Activated CD4-positive, alpha-beta T cell treated with anti-CD3 and anti-CD28 coated beads for 1 hour (primary cell): ENCODE measurements at places on chromosomes 11 and 22.

DNA sequence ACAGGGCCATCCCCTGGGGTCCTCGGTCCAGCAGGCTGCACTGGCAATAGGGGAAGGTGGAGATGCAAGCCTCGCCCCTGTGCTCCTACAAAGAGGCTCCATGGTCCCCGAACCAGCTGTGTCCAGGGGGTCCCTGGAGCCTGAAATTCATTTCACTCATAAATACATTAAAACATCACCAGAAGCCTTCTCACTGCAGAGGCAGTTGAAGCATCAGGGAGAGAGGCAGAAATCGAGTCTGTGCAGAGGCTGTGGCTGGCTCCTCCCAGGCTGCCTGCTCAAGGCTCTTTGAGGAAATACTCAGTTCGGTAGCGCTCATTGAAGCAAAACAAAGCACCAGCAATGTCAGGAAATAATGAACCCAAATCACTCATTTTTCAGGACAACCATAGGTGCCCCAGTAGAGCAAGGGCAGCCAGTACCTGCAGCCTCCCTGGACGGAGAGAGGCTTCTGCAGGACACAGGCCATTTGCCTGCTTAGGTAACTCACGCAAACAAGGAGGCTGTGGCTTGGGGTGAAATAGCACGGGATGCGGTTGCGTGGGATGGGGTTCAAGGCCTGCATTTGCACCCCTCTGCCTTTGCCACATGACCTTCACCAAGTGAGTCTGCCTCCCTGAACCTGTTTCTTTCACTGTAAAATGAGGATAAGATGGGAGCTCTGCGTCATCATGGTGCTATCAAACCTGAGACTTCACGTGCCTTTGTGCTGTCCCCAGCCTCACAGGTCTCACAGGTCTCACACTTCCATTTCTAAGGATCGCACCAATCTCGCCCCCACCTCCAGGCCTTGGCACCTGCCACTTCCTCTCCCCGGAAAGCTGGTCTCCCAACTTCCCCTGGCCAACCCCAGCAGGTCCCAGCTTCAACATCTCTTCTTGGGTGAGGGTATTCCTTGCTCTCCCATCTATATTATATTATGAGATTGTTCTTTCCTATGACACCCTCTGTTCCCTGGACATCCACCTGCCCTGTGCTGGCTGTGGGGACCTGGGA is 84.3 kb upstream of the SHISAL1 start:
- DNase-seq, result no peak

DNA sequence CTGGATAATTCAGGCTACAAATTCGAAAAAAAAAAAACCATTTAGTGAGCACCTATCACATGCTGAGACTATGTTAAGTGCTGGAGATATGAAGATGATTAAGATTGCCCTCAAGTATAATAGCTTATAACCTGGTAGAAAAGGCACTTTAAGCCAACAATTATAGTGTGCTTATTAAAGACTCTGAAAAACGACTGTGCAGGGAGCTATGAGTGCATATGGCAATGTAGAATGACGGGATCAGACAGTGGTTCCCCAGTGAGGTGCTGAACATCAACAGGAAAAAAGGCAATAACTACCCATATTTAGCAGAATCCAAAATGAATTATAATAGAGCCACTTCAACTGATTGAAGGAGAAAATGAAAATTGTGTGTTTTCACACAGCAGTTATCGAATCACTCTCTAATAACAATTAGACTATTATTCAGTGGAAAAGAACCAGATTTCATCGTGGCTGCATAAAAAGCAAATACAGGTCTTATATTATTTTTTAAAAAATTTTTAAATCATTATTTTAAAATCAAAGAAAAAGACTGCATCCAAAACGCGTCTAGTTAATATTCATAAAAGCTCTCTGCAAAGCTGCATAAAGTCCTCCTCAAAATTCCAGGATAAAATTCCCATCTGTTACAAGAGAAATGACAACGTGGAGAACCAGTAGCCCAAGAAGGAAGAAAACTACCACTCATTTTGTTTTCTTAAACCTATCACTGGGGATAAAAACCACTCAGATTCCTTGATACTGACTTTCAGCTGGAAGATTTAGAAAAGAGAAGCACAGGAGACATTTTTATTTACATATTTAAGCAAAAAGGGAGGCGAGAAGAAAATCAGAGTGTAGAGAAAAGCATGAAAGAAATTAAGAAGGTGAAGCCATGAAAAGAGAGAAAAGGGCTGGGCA is 1.1 kb downstream of the MTMR2 start:
- DNase-seq, result no peak

- no peak for DNase-seq
Observed at GRCh38 chr11:109939166-109939810, 153.9 kb upstream of the ZC3H12C start.

DNA sequence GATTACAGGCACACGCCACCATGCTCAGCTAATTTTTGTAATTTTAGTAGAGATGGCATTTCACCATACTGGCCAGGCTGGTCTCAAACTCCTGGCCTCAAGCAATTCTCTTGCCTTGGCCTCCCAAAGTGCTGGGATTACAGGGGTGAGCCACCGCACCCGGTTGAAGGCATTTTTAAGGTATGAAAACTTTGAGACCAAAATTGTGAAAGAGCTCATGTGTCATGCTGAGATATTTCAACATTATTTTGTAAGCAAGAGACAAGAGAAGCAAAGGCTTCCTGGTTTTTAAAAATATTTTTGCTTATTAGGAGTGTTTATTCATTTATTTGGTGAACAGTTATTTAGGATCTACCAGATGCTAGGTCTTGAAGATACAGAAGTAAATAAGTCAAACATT is 6.8 kb downstream of the NHERF4 start:
- no peak for DNase-seq

- DNase-seq, result no peak
Observed at GRCh38 chr11:39651857-39652461, 1807.5 kb downstream of the LRRC4C start.

GRCh38 chr11:32173977-32174376 is 83.1 kb downstream of the RCN1 start:
- DNase-seq, result no peak

DNA sequence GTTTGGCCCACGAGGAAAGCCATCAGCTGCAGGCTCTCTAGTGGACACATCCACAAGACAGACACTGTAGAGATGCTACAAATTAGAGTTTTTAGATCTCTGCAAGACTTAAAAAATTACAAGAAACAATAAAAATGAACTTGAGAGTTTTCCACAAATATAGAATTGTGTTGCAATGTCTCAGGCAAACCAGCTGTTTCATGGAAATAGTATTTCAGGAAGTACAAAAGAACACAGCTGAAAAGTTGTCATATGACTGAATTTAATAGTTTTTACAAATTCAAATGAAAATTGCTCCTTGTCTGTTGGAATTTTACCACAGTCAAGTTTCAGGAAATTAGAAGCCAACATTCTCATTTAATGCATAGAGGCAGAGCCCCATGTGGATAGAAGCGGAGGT is 184.5 kb upstream of the PITPNB start:
- no peak for DNase-seq

DNA sequence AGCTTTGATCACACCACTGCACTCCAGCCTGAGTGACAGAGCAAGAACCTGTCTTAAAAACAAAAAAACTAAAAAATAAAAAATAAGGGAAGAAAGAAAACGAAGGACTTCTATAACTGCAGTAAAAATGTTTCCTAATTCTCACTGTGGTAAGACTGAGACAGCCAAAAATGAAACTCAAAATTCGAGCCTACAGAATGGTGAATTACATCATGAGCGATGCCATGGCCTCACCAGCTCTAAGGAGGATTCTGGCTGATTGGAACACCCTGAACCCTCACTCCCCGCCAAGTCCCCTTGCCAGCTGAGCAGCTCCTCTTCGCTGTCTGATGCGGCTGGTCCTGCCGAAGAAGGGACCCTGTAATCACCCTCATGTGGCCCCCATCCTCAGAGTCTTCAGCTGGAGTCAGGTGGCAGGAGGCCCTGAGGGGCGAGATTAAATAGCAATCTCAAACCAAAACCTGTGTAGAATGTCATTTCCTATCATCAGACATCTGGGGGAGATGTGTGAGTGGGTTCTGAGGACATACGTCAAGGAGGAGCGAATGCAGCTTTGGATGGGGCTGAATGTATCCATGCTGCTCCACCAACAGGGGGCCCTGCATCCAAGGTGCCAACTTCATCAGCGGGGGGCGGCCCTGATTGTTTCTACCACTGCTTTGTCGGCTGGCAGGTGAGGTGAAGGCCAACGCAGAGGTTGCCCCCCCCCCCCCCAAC is 29.2 kb downstream of the PDGFB start:
- DNase-seq, result no peak

- no peak for DNase-seq
Observed at GRCh38 chr11:91776655-91777054, 448.0 kb upstream of the FAT3 start.

- no peak for DNase-seq
Observed at GRCh38 chr11:16809886-16810668, 71.6 kb downstream of the C11orf58 start.

DNA sequence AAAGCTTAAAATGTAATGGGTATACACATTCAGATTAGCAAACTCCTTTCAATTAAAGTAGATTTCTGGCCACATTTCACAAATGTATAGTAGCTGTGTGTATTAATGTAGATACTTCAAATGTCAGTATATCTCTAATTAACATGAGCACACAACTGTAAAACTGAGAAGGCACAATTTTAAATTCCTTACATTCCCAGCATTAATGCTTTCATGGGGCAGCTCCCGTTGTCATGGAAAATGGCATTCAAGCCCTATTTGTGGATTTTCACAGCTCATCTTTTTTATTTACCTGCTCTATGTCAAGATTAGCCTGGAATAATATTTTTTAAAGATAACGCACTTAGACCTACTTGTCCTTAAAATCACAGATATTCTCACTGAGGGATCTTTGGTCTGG is 113.6 kb upstream of the SOX6 start:
- DNase-seq, result no peak

- no peak for DNase-seq
Observed at GRCh38 chr22:43521716-43522115, 109.9 kb downstream of the MPPED1 start.

DNA sequence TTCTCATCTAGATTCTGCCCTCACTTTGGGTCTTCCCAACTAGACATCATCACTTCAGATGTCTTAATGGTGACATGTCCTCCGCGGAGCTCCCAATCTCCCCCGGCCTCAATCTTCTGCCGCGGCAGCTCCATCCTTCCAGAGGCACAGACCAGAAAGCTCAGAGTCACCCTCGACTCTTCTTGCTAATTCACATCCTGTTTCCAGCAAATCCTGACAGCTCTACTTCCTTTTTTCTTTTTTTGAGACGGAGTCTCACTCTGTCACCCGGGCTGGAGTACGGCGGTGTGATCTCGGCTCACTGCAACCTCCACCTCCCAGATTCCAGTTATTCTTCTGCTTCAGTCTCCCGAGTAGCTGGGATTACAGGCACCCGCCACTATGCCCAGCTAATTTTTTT is 54.5 kb downstream of the CACNG2 start:
- no peak for DNase-seq

DNA sequence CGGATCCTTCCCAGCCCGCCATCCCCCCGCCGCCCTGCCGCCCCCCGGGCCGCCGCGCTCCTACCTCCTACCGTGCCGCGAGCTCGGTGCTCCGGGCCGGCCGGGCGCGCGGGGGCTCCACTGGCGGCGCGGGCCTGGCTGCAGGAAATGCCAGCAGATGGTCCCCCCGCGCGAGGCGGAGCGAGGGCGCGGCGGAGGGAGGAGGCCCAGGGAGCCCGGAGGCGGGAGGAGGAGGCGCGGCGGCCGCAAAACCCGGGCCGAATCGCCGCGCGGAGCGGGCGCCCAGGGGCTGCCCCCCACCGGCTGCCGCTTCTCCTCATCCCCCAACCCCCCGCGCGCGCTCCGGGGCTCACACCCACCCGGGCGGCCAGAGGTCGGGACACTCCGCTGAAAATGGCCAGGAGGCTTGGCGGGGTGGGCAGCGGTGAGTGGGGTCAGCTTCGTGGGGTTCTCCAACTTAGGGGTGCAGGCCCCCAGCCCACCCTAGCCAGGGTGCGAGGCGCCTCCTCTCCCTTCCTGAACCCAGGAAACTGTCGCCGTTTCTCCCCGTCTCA is at the start of gene OSBPL5:
OSBPL5 (minus strand) TSS at position 159 of the 554 bp plus-strand sequence. CDS start 36,162 bp downstream, outside the sequence.
- peak; percentile 19 for DNase-seq

DNA sequence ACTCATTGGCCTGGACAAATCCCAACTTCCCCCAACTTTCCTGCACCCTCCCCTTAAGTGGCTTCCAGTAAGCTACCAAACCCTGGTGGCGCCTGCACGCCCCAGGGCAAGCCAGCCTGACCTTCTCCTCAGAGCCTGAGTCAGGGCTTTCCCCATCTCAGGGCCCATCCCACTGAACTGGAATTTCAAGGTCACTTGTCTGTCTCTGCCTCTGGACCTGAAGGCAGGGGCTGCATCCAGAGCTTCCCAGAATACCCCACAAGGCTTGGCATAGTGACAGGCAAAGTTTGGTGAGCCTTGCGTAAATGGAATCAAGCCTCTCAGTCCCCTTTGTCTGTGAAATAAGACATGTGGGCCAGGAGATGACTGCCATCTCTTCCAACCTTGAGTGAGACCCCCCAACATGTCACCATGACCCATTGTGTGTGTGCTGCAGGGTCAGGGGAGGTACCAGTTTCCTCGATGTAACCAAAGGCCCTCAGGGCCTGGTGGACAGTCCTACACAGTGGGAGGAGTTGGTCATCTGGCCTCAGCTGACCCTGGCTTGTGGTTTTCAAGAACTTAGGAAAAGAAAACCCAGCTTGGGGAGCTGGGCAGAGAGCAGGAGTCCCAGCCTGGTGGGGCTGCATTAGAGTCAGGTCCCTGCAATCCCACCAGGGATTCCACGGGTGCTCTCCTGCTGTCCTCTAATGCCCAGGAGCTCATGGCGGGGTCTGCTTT is 8.9 kb downstream of the ALX4 start:
- no peak for DNase-seq

DNA sequence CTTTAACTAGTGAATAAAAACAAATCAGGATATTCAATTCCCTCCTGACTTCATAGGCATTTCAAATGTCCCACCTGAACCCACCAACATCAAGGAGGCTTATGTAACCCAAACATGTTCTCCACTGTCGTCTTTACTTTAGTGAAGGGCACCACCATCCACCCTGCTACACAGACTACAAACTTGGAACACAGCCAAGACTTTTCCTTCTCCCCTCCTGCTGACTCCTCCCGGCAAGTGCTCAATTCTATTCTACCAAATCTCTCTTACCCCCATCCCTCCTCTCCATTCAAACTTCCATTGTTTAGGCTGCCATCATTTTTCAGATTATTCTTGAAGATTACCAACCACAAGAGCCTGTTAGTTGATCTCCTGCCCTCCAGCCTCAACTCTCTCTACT is 24.3 kb downstream of the SAAL1 start:
- no peak for DNase-seq

GRCh38 chr22:37193629-37194191 is 5.7 kb upstream of the C1QTNF6 start:
- DNase-seq, result no peak

DNA sequence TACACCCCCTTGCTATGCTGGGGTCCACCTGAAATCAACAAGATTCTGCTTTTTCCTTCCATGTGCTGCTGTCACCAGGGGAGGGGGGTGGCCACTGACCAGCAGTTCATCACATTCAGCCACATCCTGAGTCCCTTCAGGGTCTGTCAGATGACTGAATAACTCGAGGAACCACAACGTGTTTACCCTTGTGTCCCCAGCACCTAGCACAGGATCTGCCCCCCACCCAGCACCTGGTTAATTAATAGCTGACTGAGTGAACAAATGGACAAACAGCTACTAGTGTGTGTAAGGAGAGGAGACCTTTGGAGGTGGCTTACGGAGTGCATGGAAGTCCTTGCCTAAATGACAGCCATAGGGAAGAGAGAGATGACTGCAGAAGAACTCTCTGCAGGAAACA is 119.5 kb upstream of the NCAM1 start:
- no peak for DNase-seq

GRCh38 chr11:12110714-12111548 is 541 bp downstream of the MICAL2 start:
- DNase-seq, result no peak
